Activated T-cell treated with anti-CD3 and anti-CD28 coated beads, Interleukin-2, amount 50 U/mL, for 72 hours (primary cell): ENCODE measurements at places on chromosomes 3 and 15. TPM values are rescaled to one million over a fixed set of nuclear protein-coding genes. Genes with fewer than 3 reads are reported as not detected.

GRCh38 chr3:107892955-107893624 is 197.7 kb downstream of the CD47 start:
- DNase-seq: no peak

- DNase-seq: no peak
Measured at GRCh38 chr3:172271386-172271976, 176.8 kb downstream of the GHSR start.

DNA sequence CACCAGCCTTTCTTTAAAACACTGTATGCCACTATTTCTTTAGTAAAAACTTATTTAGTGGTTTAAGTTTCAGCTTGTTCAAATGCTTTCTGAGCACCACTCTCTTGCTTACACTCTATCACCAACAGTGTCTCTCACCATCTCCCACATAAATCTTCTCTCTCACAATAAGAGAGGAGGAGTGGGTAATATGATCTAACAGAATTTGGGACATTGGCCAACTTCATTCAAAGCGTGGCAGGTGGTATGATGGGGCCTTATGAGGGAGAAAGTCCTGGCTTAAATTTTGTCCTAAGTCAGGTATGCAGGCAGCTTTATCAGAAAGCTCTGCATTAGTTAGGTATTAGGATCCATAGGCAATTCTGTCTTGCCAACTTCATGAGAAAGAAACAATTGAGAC is 1132.5 kb downstream of the TUSC7 start:
- DNase-seq: no peak

GRCh38 chr3:47421741-47422649 is 41.2 kb downstream of the PTPN23 start:
- peak; percentile 35 for DNase-seq

GRCh38 chr15:78676424-78677110 is 35.6 kb upstream of the CHRNB4 start:
- no peak for DNase-seq

- no peak for DNase-seq
Measured at GRCh38 chr3:28057539-28057938, 183.9 kb upstream of the CMC1 start.

- no peak for DNase-seq
Measured at GRCh38 chr3:45896956-45897355, 10.6 kb downstream of the CCR9 start.

- no peak for DNase-seq
Measured at GRCh38 chr3:195194559-195195206, 76.3 kb downstream of the XXYLT1 start.

DNA sequence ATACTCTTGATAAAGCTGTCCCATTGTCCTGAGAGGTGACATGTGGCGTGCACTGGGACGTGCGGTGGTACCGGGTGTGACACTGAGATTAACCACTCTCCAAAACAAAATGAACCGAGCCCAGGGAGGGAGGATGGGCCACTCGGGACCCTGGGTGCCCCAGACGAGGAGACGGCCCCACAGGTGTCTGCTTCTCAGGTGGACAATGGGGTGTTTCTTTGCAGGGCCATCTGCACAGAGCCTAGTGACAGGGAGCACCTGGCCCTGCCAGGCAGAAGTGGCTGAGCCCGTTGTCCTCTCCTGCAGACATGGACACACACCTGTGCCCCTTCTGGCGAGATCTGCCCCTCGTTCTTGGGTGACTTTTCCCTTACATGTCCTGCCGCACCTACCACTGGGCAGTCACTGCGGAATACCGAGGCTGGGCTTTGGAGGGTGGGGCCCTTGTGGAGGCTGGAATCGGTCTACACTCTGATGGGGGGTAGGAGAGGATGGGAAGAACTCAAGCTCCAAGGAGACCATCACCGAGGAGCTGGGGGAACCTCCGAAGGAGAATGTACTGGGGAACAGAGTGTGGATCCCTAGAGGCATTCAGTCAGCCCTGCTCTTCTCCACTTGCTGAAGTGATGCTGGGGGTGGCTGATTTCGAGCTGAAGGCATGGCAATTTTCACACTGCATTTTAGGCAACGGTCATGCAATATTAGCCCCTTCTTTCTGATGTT is 153.5 kb downstream of the ATP10A start:
- DNase-seq: no peak

GRCh38 chr3:49032646-49033304 is 3.6 kb upstream of the IMPDH2 start:
- no peak for DNase-seq

DNA sequence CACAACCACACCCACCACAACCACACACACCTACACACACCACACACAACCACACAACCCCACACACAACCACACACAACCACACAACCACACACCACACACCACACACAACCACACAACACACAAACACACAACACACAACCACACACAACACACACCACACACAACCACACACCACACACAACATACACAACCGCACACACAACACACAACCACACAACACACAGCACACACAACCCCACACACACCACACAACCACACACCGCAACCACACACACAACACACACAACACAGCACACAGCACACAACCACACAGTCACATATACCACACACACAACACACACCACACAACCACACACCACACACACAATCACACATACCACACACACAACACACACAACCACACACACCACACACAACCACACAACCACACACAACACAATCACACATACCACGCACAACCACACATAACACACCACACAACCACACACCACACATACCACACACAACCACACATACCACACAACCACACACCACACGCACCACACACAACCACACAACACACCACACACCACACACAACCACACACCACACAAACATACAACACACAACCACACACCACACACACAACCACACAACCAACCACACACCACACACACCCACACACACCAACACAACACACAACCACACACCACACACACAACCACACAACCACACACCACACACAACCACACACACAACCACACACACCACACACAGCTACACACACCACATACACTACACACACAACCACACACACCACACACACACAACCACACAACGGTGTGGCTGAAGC is 23.7 kb downstream of the CPN2 start:
- no peak for DNase-seq

- DNase-seq: no peak
Measured at GRCh38 chr15:100569391-100569790, 32.6 kb downstream of the LINS1 start.

- no peak for DNase-seq
Measured at GRCh38 chr15:48177383-48177765, 721 bp downstream of the MYEF2 start.

DNA sequence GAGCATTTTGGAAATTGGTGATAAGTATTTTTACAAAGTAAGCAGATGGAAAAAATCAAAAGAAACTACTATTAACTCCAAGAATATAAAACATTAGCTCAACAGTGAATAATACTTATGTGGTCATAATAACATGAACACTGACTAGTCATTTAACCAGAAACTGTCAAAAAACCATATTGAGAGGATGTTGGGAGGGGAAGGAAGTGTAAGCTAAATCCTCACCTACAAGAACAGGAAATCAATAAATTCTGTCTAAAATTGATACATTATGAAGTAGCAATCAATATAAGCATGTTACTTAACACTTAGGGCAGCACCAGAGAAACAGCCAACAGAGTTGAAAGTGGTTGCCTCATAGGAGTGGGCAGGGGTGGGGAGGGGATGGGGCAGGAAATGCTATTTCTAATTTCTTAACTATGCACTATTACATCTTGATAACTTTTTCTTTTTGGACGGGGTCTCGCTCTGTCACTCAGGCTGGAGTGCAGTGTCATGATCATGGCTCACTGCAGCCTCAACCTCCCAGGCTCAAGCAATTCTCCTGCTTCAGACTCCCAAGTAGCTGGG is 41.7 kb downstream of the CCR3 start:
- DNase-seq: no peak

- DNase-seq: no peak
Measured at GRCh38 chr3:60528651-60529050, 722.6 kb downstream of the FHIT start.

DNA sequence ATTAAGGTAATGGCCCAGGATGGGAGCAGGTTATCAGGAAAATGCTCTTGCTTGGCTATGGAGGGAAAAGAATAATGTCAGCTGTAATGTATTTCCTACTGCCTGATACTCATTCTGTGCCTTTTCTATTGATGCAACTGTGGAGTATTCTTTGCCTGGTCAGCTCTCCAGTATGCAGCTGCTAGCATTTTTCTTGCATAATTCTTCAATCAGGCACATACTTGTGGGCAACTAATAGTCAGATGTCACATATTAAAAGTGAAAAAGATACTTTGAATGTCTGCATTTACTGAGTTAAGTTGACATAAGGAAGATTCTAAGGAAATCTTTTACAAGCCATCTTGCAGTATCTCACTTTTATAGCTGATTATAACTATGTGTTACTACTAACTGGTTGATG is 29.5 kb downstream of the CD80 start:
- DNase-seq: no peak

- no peak for DNase-seq
Measured at GRCh38 chr15:71509139-71509538, 301.2 kb upstream of the NR2E3 start.

DNA sequence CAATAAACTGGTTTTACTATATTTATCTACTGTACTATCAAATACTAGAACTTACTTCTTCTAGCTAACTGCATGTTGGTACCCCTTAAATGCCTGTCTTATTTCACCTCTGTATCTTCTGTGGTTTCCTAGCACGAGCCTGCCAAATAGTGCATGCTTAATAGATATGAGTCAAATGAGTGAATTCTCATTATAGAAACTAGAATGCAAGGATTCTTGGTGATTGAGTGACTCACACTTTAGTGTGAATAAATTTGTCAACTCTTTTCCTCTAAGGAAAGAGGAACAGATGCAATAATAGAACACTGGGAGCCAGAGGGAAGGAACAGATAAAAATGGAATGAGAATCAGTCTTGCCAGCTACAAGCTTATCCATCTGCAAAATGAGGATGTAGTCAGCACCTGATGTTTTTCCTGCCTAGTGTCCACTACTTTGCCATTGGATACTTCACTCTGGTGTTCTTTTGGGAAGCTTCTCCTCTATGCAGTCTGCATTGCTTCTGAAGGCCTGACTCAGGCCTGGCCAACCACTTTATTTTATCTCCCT is 189.1 kb upstream of the CADPS start:
- no peak for DNase-seq

- DNase-seq: peak; percentile 70
Measured at GRCh38 chr3:50674349-50675178, at the start of gene DOCK3. Gene DOCK3 (plus strand): TSS chr3:50674927. CDS start chr3:50675264, 337 bp downstream.

GRCh38 chr3:139460076-139460475 is 16.2 kb downstream of the RBP2 start:
- no peak for DNase-seq

- no peak for DNase-seq
Measured at GRCh38 chr3:181316482-181316881, 326.9 kb upstream of the DNAJC19 start.

GRCh38 chr3:144364737-144365136 is 393.1 kb downstream of the DIPK2A start:
- no peak for DNase-seq

GRCh38 chr3:156725682-156726081 is 51.3 kb downstream of the TIPARP start:
- DNase-seq: no peak

GRCh38 chr3:4271834-4272233 is 31.3 kb upstream of the SETMAR start:
- DNase-seq: no peak

DNA sequence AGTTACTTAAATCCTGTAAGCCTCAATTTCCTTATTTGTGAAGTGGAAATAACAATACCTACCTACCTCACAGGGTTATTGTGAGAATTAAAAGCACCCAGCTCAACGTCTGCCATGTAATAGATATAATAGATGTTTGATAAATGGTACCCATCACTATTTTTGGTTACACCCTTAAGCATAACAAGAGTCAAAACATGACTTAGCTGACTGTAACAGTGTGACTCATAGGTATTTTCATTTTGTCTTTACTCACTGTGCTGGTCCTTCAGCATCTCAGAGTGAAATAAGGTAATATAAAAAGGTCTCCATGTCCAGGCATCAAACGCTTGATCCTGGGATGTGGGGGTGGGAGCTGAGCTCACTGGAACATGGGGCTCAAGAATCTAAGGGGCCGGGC is 3.1 kb downstream of the CPLX3 start:
- DNase-seq: no peak

DNA sequence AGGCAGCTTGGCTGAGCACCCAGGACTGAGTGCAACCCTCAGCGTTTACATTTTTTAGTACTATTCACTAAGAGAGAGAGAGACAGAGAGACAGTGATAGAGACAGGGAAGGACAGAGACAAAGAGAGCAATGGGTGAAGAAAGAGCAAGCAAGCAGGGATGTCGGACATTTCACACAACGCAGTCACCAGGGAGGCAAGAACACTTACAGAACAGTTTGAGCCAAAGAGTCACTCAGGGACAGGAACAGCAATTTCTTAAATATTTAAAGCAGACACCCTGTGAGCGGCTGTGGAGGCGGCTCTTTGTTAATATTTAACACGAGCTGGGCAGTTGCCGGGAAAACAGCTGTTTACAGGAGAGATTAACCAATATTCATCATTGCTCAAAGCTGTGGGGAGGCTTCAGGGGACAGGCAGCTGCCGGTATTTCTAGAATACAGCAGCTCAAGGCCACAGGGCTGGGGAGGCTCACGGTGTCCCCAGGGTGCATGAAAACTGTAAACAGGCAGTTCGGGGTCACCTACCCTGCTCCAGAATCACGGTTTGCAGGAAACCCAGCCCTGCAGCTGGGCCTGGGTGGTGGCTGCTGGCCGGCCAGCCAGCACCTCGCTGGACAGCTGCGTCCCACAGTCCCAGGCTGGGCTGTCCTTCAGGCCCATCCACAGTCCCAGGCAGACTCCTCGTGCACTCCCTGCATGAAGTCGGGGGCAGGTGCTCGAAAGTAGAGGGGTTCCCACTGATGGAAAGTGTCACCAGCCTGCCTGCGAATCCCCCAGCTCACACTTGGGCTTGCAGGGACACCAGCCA is 38.8 kb upstream of the PCSK6 start:
- no peak for DNase-seq

The TPRG1 gene
- 25.3 TPM for total RNA-seq

The STAB1 gene
- 0.19 TPM for total RNA-seq

The GRAMD1C gene
- total RNA-seq: 3.0 TPM

The LRRIQ4 gene
- total RNA-seq: 0.22 TPM

The REC114 gene
- total RNA-seq: not detected

The ALS2CL gene
- total RNA-seq: 1.9 TPM

The PPP1R14D gene
- total RNA-seq: not detected

The CCDC174 gene
- 33.9 TPM for total RNA-seq

The PLA2G4F gene
- 0.07 TPM for total RNA-seq
